NCI-H774 (cell line): ENCODE measurements at places on chromosomes 2 and 18.
A peak's percentile ranks its signal among the peaks of the same experiment; 100 is the strongest.

GRCh38 chr2:59713577-59713976 is 839.9 kb downstream of the BCL11A start:
- DNase-seq = peak; percentile 61

GRCh38 chr2:101860157-101860556 is 131.6 kb upstream of the IL1R2 start:
- DNase-seq = no peak

DNA sequence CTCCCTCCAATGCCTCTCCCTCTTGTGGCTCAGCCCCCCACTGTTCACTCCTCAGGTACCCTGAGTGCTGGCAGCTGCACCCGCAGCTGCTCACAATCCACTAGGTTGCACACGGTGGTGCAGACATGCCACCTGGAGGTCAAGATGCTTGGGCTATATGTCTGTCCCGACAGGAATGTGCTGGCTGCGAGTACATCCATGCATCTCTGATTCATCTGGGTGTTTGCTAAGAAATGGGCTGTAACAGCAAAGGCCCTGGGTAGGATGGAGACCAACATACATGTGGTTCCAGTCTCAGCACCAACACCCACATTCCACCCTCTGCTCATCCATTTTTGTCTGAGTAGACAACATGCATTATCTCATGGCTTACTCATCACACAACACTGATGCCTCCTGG is 31.3 kb downstream of the ANKMY1 start:
- DNase-seq = no peak

DNA sequence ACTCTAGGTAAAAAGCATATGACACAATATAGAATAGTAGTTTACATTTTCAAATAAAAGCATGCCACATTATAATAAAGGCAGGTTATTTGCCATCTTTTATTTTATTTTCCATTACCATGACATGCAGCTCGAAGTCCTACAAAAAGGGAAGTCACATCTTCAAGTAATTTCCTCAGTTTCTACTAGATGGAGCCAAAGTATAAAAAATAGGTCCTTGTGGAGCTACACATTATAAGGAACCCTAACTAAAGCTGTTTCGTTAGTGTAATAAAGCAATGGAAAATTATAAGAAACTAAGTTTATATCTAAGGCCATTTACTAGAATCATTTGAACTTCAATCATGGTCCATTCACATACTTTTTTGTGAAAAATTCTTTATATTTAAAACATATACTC is 674.5 kb downstream of the KCNJ3 start:
- DNase-seq = peak; percentile 15

- DNase-seq = no peak
Measured at GRCh38 chr18:46278481-46279465, 174.6 kb downstream of the HAUS1 start.

DNA sequence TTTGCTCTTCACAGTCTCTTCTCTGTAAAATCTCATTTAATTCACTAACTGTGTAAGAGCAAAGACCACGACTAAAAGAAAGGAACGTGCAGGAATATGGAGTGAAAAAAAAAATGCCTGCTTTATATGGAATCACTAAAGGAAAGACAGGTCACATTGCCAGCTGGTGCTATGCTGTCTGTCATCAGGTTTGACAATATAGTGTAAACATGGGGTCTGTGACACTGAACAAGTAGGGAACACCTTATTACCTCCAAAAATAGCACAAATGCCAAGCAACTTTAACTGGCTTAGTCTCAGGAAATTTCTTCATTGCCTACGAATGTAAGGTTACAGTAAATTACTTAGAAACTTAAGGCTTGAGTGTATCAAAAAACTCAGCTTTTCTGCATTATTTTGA is 364.5 kb upstream of the LINC00305 start:
- no peak for DNase-seq

DNA sequence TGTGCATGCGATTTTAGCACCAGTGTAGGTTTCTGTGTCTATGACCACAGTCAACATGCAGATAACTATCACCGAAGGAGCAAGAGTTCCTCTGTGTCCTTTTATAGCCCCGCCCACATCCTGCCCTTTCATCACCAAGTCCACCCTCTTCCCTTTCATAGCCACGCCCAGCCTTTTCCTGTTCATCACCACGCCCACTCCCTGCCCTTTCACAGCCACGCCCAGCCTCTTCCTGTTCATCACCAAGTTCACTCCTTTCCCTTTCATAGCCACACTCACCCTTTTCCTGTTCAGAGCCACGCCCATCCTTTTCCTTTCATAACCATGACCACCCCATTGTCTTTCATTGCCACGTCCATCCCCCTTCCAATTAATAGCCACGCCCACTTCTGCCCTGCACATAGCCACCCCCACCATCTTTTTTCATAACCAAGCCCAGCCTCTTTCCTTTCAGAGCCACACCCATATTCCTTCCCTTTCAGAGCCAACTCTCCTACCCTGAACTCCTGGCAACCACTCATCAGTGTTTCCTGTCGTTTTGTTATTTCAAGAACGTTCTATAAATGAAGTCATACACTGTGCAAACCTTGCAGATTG is 273.9 kb downstream of the MYT1L start:
- peak; percentile 38 for DNase-seq
